T-helper 9 cell (primary cell): ENCODE measurements at places on chromosomes 11 and 22.

GRCh38 chr11:79156031-79156430 is 284.8 kb downstream of the TENM4 start:
- DNase-seq: no peak

- no peak for DNase-seq
These were observed 169.6 kb downstream of the BRD1 start for GRCh38 chr22:49657974-49658590.

DNA sequence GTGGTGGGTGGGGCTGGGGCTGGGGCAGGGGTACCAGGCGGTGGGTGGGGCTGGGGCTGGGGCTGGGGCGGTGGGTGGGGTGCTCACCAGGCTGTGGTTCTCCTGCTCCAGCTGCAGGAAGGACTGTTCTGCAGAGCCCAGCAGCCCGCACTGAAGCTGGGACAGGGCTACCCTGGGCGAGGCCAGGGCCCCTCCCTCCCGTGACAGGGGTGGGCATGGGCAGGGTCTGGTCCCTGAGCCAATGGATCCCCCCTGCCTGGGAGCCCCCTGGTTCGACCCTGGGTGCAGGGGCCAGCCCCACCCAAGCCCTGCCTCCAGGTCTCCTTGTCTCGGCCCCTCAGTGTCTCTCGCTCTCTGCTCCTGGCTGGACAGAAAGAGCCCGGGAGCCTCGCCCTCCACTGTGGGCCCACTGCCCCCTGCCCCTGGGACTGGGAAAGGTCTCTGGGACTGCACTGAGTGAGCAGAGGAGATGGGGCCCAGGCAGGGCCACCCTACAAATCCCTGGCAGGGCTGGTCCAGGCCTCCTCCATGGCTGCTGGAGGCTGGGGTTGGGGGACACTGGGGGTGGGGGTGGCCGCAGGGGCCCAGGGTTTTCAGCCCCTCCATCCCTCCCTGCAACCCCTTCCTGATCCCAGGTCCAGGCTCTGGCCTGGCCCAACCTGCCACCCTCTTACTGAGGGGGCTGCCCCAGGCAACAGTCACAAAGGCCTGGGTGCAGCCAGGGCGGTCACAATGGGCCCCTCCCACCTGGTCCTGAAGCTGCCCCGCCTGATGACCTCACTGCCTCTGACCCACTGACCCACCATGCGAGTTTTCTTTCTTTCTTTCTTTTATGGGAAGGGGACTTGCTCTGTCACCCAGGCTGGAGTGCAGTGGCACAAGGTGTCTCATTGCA is at the start of gene CCDC188:
CCDC188 (minus strand) TSS at position 675 of the 895 bp plus-strand sequence; CDS start at position 606, 69 bp downstream.
- no peak for DNase-seq

DNA sequence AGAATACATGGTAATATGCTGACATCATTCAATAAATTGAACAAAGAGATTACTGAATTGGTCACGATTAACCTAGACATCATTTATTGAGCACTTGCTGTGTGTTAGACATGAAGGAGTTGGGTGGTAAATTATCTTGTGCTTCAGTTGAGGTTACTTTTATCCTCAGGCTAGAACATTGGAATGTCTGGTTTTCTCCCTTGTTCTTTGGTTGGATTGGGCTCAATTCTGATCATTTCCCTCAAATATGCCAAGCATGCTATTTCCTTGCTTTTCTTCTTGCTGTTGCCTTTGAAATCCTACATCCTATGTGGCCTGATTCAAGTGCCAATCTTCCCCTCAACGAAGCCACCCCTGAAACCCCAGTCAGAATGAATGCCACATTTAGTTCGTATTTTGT is 65.8 kb downstream of the DEUP1 start:
- DNase-seq: no peak

DNA sequence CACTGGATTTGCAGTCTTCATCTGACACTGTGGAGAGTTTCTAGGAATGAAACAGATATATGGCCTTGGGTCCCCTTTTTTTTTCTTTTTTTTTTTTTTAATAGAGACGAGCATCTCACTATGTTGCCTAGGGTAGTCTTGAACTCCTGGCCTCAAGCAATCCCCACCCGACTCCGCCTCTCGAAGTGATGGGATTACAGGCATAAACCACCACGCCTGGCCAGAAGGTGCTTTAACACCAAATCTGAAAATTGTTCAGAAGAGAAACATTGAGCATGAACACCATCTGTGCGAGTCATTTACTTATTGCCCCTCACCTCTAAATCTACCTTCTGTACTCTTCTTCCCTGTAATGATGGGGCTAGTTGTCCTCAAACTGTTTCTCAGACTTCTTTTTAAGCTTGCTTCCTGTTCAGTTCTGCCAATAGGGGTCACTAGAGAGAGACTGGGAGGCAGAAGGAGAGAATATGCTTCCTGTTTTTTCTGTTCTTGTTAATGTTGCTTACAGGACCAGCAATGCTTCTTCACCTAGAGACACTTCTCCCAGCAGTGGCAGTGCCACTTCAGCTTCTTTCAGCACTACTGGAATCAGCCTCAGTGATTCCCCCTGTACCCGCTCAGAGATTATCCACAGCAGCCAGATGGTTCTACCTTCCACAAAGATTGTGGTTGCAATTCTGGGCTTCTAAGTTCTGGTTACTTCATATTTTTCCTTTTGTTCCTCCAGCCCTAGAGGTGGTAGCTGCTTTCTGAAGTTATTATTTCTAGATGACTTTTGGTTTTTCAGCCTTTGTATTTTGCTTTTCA is 20.8 kb upstream of the ZBED5 start:
- DNase-seq: no peak

GRCh38 chr11:125112208-125112604 is 780 bp upstream of the TMEM218 start:
- no peak for DNase-seq

GRCh38 chr11:86548271-86548917 is 124.0 kb downstream of the ME3 start:
- DNase-seq: no peak

GRCh38 chr11:30585892-30586250 is 282 bp downstream of the MPPED2 start:
- DNase-seq: no peak

GRCh38 chr11:64081745-64082442 is 46.2 kb downstream of the FLRT1 start:
- no peak for DNase-seq

DNA sequence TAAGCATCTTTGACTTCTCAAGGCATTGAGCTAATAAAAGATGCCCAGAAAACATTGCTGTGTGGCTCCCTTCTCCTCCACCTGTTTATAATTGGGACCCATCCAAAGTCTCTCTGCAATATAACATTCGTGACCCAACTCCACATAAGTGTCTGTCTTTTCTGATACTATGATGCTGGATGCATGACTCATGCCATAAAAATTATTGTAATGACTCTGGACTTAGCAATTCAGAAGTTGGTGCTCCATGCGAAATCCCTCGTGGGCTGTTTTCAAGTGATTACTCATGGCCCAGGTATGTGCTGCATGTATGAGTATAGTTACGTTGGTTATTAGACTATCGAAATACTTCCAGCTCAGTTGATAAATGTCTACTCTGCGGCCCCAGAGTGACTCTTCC is 11.7 kb downstream of the FJX1 start:
- DNase-seq: no peak

DNA sequence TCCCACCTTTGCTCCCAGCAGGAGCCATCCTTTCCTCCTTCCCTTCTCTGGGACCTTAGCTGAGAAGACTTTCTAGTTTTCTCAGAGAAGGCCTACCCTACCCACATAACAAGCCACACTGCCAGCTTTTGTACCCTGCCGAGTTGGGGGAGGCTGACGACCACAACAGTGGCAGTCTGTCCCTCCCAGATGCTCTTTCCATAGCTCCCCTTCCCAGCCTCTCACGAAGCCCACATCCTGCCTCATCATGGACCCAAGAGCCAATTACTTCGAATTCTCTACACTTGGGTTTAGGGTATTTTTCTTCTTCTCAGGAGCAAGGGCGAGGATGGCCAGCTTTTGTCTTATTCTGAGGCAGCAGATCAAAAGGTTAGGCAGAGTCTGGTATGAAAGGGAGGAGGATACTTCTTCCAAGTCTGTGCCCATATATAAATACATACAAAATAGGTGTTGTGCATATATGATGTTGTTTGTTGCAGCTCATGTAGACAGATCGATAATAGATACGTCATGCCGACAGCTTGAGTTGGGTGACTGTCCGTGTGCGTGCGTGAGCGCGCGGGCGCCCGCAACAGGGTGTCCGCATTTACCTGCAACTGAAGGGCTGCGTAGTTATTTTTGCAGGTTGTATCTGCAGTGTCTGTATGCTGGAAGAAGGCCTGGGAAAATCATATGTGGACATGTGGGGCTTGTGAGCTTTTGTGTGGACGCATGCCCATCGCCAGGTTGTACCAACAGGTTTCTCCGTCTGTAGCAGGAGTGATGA is 846 bp upstream of the NRGN start:
- no peak for DNase-seq

GRCh38 chr22:23211622-23212021 is 31.3 kb downstream of the BCR start:
- no peak for DNase-seq

GRCh38 chr22:33188326-33188725 is 130.1 kb upstream of the SYN3 start:
- DNase-seq: no peak

GRCh38 chr11:113643701-113644100 is 62.4 kb downstream of the TMPRSS5 start:
- no peak for DNase-seq

DNA sequence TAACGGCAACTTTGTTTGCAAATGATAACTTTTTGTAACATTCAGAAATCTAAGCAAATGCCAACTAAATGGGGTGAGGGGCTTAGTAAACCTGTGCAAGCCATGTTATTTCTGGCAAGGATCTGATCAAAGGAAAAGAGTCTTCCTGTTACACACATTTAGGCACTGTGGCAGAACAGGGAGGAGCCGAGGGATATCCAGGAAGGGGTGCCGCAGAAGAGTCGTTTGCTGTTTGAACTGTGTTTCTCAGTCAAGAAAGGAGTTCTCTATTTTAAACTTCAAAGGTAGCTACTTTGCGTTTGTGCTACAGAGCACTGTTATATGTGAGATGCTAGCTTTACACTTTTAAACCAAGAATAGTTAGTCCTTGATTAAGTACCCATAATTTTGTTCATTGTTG is 175.5 kb downstream of the ETS1 start:
- no peak for DNase-seq

DNA sequence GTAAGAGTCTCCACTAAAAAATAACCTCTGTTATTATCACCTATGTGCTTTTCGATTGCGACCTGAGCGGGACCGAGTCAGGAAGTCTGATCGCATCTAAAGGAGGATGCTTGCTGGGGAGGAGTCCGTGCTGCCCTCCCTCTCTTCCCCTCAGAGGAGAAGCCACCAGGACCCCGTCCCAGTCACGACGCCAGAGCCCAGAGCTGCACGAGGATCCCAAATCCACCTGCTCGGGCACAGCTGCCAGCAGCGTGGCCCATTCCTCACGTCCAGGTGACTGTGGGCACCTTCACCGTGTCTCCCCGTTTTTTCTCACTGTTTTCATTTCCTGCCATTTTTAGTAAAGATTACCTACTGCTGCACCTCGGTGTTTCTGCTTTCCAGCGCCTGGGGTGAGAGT is 390.3 kb downstream of the BRD1 start:
- no peak for DNase-seq

DNA sequence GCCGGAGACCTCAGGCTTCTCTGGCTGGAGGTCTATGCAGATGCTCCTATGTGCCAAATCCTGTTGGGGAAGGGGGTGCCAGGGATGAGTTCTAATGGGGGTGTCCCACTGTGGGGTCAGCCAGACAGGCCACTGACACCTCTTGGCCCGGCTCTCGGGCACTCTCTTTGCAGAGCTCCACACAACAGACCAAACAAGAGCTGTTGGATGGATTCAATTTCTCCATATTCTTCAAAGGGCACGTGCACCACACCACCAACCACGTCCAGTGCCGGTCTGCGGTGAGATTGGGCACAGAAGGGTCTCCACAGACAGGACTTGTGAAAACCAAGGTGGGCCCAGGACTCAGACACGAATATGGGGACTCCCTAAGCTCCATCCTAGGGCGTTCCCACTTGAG is 2.2 kb upstream of the RGL4 start:
- DNase-seq: no peak

GRCh38 chr11:70038034-70038834 is 39.9 kb upstream of the ANO1 start:
- DNase-seq: no peak
